ENCODE measurements at places on chromosomes 16 and 17.
A peak's percentile ranks its signal among the peaks of the same experiment; 100 is the strongest.

GRCh38 chr17:72618001-72618509, 474.4 kb downstream of the SLC39A11 start:
- DNase-seq = peak; percentile 16

GRCh38 chr17:29566473-29567303, at the start of gene ABHD15:
Gene ABHD15, minus strand, starts transcription at chr17:29567037. Its CDS starts 71 bp downstream, at chr17:29566966.
- DNase-seq = peak; percentile 84

DNA sequence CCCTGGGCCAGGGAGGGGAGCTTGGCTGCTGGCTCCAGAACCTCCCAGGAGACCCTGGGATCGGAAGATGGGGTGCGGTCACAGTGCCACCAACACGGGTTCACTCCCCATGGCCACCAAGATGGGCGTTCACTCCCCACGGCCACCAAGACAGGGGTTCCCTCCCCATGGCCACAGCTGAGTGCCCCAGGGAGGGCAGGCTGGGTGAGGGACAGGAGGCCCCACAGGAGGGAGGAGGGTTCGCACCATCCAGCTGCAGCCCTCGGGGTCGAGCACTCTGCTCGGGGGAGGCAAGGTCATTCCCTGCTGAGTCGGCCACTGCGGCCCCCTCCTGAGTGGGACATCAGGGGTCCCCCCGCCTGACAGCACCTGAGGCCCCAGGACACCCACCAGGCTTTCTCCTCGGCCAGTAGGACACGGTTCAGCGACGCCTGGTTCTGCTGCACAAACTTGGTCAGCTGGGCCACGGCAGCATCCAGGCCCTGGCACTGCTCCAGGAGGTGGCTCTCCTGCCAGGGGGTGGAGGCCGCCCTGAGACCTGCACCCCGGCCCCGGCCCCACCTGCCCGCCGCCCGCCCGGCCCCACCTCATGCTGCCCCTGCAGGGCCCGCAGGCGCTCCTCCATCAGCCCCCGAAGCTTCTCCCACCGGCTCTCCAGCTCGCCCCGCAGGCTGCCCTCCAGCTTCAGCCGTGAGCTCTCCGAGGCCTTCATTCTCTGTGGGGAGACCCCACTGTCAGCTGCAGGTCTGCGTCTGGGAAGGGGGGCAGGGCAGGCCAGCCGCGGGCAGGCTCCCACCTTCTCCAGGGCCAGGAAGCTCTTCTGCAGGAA, 5.9 kb downstream of the CCDC154 start:
- DNase-seq = no peak

GRCh38 chr16:85286951-85287814, 174.9 kb upstream of the CIBAR2 start:
- no peak for DNase-seq

DNA sequence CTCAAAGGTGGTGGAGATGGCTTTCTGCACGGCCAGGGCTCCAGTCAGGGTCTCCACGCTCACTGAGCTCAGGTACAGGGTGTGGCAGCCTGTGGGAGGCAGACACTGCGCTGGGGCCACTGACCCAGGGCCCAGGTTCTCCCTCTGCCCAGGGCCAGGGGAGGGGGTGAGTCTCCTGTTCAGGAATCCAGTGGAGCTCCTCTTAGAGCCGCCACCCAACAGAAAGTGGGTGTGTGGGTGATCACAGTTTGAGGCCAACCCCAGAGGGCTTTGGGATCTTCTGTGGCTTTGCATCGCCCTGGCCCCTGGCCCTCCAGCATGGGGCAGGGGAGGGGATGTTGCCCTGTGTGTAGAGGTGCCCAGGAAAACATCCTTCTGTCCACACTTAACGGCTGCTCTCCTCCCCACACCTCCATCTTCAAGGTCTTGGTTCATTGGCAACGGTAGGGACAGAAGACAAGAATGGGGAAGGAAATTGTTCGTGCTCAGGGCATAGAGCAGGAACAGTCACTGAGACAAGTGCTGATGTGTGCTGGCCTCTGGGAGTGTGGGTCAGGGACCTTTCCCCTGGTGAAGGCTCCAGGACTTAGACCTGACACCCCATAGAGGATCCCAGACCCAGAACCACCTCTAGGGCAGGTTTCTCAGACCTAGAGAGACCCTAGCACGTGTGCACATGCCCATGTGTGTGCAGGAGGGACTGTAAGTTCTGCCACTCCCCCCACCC, 21.5 kb downstream of the TNS4 start:
- DNase-seq = no peak

GRCh38 chr17:67400193-67400592, 23.1 kb downstream of the PITPNC1 start:
- no peak for DNase-seq

Data from neural progenitor cell (in vitro differentiated cells).